ENCODE measurements at places on chromosomes 2 and 18.

GRCh38 chr2:154386186-154386585, 312.3 kb upstream of the KCNJ3 start:
- no peak for DNase-seq

DNA sequence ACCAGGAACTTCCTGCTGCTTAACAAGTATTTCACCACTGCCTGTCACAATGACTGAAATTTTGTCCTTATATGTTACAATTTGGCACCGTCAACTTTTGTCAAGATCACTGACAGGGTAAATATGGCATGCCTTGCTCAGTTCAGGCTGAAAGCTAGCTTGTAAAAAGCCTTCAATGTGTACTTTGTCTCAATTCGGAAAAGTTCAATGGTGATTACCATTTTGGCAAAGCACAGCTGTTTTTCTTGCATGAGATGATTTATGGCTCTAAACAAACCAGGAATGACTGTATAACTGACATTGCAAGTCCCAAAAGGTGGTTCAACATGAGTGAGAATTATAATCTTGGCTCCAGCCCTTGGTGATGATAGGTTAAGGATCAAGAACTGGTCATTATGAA, 1255.2 kb downstream of the CNTNAP5 start:
- DNase-seq: no peak

DNA sequence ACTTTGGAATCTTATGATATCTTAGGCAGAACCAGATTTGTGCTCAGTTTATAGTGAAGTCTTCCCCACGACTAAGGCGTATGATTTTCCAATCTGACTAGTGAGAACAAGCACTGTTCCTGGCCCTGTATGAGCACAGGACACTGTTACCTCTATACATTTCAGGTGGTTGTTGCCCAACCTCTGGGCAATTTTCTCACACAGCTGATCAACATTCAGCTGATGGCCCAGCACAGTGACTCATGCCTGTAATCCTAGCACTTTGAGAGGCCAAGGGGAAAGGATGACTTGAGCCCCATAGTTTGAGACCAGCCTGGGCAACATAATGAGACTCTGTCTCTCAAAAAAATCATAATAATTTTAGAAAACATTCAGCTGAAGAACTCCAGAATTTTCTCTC, 119.5 kb downstream of the ASXL3 start:
- DNase-seq: no peak

- DNase-seq: no peak
Measured at GRCh38 chr2:15830937-15831549, 109.3 kb upstream of the MYCN start.

- no peak for DNase-seq
Measured at GRCh38 chr2:10675131-10675530, 14.6 kb downstream of the NOL10 start.

DNA sequence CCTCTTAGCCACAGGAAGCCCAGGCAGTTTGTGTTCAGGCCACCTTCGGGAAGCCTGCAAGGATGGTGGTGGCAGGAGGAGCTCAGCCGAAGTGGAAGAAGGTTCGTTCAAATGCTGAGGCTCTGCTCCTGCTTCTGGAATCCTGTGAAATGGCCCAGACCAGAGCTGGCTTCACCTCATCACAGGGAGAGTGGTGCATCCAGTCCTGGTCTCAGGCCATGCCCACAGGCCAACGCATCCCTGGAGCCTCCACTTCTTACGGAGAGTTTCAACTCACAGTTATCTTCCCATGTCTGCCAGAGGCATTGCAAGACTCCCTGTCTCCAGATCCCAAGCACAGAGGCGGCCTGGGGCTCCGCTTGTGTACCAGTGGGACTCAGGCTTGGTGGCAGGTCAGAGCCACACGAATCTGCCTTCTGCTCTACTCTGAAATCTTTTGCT, 82.3 kb downstream of the NDUFA10 start:
- DNase-seq: no peak

DNA sequence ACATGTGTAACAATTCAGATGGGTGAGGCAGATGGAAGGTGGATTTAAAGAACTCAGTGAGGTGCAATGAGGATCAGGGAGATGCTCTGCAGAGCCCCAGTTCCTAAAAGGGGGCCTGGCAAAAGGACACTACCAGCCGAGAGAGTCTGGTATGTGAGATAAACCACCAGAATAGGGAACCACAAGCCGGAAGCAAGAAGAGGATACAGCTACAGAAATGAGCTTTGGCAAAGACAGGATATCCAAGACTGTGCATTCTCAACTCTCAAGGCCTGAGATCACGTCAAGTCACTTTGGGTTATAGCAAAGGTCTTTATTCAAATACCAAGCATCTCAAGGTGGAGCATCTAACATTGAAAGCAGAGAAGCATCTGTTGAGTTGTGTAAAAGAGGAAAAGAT, 293.5 kb downstream of the ARHGAP15 start:
- no peak for DNase-seq

GRCh38 chr2:62787386-62787785, 81.9 kb downstream of the EHBP1 start:
- peak; percentile 18 for DNase-seq

- DNase-seq: no peak
Measured at GRCh38 chr2:64777841-64778240, 124.1 kb upstream of the SERTAD2 start.

- DNase-seq: no peak
Measured at GRCh38 chr2:32522770-32523169, 105.1 kb upstream of the TTC27 start.

DNA sequence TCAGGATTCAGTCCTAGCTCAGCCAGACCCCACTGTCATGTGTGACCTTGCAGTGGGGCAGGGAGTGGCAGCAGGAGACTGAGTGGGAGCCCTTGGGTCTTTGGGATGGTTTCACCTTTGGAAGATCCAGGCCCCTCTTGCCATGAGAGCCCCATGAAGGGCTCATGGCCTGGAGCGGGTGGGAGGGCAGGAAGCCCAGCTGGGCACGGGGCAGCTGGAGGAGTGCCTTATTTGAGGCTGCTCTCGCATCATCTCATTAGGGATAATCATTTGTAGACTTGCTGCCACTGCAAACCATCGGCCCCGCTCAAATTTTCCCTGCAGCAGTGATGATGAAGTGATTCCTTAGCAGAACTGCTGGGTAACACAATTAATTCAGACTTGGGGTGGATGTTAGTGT, 73.9 kb downstream of the TGOLN2 start:
- DNase-seq: no peak

DNA sequence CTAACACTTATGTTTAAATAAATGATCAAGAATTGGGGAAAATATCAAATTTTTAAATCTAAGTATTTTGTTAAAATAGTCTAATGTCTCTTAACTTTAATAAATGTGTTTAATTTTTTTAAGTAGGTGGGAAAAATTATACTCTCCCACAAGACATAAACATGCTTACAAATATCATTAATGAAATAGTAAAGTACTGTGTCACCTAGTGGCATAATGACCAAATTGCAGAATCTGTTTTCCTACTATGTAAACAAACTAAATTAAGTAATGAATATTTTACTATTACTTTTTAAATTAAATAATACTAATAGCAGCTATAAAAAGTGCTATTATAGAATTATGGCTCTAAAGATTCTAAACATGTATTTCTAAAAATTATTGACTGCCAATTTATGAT, 52.0 kb upstream of the CHAC2 start:
- no peak for DNase-seq

DNA sequence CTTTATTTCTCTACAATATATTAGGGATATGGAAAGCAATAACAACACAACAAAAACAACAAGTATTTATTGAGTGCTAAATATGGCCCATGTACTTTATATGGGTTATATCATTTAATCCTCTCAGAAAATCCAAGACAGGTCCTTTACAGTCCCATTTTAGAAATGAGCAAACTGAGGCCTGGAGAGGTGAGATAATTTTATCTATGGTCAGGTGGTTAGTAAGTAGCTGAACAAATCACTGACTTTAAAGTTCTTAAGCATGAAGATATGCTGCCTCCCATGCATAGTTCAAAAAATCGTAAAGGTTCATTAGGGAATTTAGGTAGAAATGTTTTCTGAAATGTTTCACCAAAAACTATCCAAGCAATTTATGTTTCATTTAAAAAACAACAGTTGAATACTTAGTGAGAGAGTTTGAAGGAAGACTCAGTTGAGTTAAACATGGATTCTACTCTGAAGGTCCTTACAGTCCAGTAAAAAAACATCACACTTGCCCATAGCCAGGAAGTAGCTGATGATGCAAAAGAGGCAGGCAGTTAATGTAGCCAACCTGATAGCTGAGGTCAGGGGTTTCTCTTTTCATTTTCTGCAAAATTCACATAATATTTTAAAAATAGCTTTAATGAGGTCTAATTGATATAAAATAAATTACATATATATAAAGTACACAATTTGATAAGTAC, 7.6 kb upstream of the NFE2L2 start:
- DNase-seq: no peak

GRCh38 chr2:10258326-10258725, 44.4 kb upstream of the HPCAL1 start:
- no peak for DNase-seq

GRCh38 chr2:15313657-15314056, 247.5 kb downstream of the NBAS start:
- DNase-seq: no peak

DNA sequence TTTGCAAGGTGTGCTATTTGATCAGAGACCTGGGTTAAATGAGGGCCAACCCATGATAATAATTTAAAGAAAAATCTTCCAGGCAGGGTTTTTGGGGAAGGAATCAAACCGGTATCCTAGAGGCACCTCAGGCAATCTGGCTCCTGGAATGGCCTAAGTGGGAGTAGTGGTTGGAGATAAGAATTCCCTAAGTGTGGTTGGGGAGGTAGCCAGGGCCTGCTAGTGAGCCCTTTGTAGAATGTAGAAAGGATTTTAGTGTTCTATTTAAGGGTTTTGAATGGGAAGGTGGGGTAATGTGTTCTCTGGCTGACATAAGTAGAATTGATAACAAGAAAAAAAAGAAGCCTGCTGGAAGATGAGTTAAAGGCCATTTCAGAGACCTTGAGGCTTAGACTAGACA, 422.2 kb downstream of the XIRP2 start:
- DNase-seq: no peak

DNA sequence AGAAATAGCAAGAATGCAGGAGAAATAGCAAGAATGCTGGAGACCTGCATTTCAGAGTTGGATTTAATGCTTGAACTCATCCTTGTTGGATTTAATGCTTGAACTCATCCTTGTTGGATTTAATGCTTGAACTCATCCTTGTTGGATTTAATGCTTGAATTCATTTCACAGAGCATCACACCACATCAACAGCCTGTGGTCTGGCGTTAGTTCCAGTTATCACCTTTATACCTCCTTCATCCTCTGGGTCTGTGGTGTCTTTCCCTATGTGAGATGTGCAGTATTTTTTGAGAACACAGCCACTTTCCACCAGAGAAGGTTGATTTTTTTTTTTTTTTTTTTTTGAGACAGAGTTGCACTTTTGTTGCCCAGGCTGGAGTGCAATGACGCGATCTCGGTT, 546.4 kb upstream of the SOX11 start:
- peak; percentile 66 for DNase-seq

- no peak for DNase-seq
Measured at GRCh38 chr2:103364177-103364576, 602.3 kb downstream of the TMEM182 start.

- DNase-seq: no peak
Measured at GRCh38 chr18:37012452-37012851, 183.5 kb downstream of the KIAA1328 start.

- peak; percentile 22 for DNase-seq
Measured at GRCh38 chr2:102620332-102620731, 979 bp downstream of the SLC9A2 start.

DNA sequence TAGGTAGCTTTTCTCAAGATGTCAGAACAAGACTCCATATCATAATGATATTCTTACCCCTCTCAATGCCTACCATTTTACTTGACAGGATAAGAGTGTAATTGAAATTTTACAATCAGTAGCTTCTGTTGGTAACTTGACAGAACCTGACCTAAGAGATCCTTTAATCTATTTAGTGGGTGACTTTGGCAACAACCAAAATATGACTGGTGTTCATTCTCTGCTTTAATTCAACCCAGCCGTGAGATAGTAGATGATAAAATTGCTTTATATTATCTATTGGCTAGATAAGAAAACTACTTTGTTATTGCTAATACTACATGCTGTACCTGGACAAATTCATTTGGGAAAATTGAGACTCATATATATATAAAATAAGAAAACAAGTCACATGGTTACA, 770.2 kb upstream of the NXPH2 start:
- DNase-seq: no peak

DNA sequence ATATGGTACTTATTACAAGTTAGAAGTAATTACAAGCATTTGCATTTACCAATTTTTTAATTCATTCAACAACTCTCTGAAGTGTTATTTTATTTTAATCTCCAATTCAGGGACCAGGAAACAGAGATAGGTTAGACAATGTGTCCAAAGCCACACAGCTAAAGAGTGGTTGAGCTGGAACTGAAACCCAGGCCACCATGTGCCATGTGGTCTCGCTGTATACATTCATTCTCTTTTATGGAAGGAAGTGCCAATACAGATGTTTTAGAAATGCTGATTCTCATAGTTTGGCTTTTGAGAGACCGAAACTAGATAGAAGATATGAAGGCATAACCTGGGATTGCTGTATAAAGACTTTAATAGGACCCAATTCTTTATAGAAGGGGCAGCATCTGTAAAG, 684.6 kb upstream of the ID2 start:
- DNase-seq: no peak

DNA sequence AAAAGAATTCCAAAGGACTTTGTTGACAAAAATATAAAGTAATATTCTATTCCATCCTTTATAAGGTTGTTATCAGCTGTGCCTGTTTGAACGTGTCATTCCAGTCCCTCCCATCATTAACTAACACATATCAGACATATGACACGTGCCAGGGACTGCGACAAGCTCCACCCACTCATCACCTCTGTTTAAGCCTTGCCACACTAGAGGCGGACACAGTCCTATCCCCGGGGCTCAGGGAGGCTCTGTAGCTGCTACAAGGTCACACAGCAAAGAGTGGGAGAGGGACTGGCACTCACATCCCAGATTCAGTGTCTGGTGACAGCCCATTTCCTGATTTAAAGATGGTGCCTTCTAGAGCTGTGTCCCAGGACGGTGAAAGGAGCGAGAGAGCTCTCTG, 30.0 kb downstream of the TBC1D8 start:
- no peak for DNase-seq

DNA sequence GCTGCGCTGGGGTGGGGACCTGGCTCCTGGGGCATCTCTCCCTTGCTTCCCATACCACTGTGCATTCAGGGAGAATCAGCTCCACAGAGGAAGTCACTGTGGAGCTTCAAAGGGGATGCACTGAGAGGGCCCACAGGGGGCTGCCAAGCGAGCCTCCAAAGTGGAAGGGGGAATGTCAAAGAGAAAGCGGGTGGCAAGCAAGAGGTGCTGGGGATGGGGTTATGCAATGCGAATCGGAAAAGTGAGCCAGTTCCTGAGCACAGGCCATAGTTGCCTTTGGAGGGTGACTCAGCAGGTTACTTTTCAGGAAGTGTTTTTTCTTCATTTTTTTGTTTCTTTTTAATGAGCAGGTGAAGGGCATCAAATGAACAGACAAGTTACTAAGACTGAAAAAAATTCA, 17.6 kb downstream of the PMAIP1 start:
- peak; percentile 47 for DNase-seq

Measured in Caki2 (cell line).